ENCODE measurements at places on chromosomes 5 and 9. TPM values are rescaled to one million over a fixed set of nuclear protein-coding genes. Genes with fewer than 3 reads are reported as not detected.

DNA sequence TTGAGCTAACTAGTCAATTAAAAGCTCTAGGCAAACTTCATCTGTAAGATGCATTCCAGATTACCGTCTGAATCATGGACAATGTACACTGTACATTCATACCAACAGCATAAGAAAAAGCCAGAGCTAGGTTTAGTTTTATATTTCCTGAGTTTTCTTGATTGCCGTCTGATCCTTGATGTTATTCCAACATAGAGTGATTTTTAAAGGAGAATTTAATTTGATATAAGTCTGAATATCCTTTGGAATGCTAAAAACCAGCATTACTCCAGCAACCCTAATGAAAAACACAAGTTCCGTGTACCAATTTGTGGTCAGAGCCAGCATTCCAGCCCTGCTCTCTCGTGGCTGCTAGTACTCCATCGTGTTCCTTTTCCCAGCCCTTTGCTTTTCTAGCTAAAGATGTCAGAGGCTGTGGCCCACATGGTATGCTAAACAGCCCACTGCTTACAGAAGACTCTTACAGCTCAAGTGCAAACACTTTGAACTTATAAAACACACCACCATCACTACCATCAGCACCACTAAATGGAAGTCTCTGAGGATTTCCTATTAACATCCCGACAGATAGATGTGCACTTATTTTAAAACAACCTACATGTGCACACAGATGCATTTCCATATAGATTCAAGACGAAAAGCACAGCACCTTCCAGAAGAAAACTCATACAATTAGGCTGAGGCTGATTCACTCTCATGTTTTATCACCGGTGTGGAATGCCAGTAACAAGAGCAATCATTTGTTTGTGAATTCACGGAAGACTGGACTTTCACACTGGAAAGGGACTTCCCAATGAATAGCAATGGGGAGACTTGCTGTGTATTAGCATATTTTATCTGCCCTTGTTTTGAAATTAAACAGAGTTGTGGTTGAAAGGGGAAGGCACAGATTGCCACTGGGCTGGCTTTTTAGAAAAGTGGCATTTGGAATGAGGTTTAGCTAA is 246.9 kb upstream of the GAS1 start:
- DNase-seq = no peak

GRCh38 chr9:130034570-130034969 is 8.4 kb downstream of the FNBP1 start:
- DNase-seq = no peak

The FAM240B gene
- not detected for total RNA-seq

- DNase-seq = no peak
These were observed 213.5 kb downstream of the FANCC start for GRCh38 chr9:95103871-95104580.

DNA sequence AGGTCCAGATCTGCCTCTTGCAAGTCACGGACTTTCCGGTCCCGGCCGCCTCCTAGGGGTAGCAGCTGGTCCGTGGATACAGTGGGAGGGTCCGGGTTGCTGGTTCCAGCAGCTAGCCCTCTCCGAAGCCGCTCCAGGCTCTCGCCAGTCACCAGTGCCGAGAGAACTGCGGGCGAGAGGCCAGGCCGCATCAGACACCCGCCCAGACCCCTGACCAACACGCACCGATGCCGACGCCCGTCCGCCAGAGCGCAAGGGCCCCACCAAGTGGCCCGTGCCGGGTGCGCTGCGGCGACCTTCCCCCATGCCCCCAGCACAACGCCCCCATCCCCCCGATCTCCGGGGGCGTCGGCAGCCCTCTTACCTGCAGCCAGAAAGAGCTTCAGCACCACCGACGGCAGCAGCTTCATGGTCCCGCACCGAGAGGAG is 470 bp downstream of the HBEGF start:
- DNase-seq = no peak

The EQTN gene
- total RNA-seq = not detected

DNA sequence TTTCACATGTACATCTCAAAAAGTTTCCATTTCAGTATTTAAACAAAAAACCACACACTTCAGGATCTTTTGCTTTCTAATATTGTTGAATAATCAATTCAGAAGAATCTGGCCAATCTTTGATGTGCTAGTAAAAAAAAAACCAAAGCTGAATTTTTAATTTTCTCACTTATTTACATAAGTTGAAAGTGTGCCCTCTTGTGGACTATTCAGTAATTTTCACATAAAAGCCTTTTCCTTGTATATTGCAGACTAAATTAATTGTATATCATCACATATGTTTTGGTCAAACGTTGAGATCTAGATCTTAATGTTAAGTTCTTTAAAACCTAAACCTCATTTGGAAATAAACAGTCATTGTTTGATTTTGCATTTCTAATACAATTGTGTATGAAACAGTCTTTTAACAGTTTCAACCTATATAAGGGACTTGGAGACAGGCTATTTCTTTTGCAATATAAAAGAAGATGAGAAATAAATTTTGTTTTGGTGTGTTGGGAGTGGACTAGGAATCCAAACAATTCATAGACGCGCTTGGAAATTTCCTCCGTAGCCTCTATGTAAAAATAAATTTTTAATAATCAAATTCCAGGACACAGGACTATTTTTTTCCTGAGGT is 68.1 kb downstream of the NIPBL start:
- DNase-seq = no peak

- DNase-seq = no peak
These were observed 42.1 kb upstream of the GPR21 start for GRCh38 chr9:122991370-122991830.

DNA sequence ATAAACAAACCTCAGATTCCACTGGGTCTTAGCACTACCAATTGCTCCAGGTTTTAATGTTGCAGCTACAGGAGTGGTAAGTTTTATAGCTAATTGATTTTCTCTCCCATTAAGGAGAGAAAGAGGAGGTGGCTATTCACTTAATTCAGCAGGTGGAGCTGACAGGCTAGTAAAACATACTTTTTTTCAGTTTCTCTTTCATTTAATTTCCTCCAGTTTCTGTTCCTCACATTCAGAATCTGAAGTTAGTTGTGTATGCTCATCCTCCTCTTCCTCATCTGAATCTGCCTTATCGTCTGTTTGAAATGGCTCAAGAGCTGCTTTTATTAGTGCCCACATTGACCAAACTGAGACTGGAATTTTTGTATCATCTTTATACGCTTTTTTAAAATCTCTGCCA is 98.0 kb downstream of the PLPPR1 start:
- DNase-seq = no peak

The LHX6 gene
- total RNA-seq = 1.2 TPM

The CER1 gene
- 3.4 TPM for total RNA-seq

DNA sequence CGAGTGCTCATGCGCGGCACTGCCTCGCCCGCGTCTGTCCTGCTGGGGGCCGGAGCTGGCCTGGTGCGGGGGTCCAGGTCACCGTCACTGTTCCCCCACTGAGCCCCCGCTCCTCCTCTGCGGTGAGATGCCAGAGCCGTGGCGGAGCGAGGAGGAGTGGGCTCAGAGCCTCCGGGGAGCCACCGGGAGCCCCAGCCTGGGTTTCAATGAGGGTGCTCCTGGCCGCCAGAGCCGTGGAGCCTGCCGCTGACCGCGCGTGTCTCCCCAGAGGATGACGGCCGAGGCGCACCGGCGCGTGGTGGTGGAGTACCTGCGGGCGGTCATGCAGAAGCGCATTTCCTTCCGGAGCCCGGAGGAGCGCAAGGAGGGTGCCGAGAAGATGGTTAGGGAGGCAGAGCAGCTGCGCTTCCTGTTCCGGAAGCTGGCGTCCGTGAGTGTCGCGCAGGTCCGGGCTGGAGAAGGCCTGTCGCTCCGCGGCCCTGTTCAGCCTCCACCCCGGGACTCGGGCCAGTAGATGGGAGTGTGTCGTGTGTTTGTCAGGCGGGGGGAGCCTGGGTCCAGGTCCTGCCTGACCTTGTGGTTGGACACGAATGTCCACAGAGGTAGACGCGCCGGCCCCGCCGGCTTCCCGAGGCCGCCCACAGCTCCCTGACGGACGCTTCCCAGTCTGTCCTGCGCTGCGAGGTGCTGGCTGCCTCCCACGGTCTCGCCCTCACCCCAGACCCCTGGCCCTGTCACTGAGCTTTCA is 22.0 kb downstream of the EXOC3 start:
- DNase-seq = no peak

The PCDHGB3 gene
- 1.3 TPM for total RNA-seq

DNA sequence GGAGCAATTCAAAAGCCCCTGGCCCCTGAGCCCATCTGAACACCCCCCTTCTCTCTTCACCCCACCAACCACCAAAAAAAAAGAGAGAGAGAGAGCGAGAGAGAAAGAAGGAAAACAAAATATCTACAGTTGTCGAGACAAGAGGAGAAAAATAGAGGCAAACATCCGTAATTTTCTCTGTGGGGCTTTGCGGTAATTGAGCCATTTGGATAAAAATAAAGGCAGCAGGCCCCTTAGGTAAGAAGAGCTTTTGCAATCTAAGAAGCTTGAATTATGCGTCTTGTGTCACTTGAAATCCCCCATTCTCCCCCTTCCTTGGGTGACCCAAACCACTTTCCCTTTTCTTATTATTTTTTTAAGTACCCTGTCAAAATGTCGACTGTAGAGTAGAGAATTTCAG is 35.5 kb upstream of the FUBP3 start:
- no peak for DNase-seq

DNA sequence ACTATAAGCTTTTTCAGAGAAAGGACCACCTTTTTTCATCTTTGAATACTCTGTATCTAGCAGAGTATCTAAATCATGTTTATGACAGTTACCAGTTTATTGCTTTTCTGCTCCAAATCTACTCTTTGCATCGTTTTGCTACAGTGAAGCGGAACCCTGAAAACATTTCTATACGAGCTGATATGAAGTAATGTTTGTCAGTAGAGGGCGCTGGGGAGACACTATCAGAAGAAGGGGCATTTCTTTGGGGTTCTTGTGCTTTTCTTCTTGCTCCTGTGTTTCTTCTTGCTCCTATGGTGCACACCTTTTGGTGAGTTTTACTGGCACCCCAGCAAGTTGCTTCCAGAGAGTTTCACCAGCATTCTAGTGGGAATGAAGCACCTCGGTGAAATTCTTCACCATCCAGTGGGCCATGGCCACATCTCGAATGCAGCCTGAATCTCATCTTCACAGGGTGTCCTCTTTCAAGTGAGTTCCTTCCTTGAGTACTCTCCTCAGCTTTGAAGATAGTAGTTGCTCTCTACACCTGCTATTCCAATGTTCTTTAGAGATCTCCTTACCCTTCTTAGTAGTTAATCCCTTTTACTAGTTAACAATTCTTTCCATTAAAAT is 98.4 kb downstream of the FGF1 start:
- DNase-seq = peak; percentile 65

The ZBED3 gene
- total RNA-seq = 6.6 TPM

- no peak for DNase-seq
These were observed 197.5 kb downstream of the PCSK5 start for GRCh38 chr9:76087976-76088375.

GRCh38 chr9:109728686-109729300 is 51.2 kb upstream of the PALM2AKAP2 start:
- no peak for DNase-seq

The LMAN2 gene
- total RNA-seq = 119 TPM

DNA sequence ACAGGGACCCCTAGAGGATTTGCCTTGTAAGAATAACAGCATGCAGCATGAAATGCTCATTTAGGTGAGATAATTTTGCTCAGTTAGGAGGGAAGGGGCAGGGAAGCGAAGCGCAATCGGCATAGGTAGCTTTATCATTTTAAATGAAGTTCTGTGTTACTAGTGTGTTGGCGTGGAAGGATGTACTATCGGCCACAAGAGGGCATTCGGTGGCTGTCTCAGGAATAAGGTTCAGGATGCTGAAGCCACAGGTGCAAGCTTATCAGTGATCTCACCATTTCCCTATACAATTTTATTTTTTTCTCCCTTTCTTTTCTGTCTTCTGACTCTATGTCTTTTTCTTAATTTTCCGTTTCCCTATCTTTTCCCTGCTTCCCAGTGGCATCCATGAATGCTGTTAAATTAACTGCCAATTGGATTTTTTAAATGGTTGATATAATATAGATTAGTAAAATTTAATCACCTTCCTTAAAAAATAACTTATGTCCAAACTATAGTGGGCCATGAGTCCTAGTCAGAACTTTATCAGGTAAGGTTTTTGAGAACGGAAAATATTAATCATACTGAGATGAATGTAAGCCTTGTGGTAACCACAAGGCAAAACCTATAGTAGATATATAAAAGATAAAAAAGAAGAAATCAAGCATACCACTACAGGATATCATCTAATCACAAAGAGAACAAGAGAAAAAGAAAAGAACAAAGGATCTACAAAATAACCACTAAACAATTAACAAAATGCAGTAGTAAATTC is 1.2 kb upstream of the INSL6 start:
- DNase-seq = no peak

The IL3 gene
- total RNA-seq = not detected

DNA sequence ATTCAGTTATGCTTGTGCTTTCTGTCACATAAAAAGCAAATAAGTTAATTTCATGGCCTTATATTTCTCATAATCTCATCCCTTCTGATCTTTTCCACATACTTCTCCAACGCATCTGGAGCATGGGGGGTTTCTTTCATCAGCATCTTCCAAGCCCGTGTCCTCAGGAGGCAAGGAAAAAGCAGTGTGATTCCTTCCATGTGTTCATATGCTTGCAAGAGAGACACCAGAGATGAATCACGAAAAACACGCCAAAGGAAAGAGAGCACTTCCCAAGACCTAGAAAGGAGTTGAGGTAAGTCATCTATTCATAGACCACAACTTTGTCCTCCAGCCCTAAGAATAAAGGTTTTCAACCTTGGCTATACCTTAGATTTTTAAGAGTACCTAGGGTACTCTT is 26.0 kb upstream of the SVEP1 start:
- DNase-seq = no peak

GRCh38 chr9:36320466-36320865 is 62.2 kb upstream of the GNE start:
- DNase-seq = no peak

The KLF9 gene
- 0.98 TPM for total RNA-seq

DNA sequence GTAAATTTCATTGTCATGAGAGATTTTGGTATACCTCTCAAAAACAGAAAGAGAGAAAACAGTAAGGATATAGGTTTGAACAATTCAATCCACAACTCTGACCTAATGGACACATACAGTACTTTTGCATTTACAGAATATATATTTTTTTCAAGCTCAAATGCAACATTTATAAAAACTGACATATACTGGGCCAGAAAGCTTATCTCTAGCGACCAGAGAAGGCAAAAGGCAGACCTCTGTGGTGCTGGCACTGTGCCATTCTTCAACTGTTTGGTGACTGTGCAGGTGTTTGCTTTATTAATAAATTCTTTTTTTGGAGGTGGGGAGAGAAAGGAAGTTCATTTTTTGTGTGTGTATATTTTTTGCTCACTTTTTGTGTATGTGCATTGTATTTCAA is 6.0 kb upstream of the PLAC8L1 start:
- no peak for DNase-seq

DNA sequence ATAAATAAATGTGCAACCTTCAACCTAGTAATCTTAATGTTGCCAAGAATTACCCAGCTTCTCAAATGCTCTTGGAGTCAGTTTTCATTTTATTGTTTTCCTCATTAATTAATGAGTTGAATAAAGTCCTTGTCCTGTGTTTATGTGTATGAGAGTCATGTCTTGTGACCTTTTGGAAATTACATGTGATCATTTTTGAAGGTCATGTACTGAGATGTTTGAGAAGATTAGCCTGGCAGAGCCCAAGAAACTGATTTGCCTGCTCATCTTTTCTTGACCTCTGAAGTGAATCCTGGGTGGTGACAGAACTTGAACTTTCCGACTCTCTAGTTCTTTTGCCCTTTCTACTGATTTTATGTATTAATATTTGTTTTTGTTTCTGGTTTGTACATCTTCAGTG is 15.4 kb downstream of the ANKRA2 start:
- DNase-seq = no peak

All from H1 (cell line).